ENCODE measurements at places on chromosomes 16 and 17.
A peak's percentile ranks its signal among the peaks of the same experiment; 100 is the strongest.

DNA sequence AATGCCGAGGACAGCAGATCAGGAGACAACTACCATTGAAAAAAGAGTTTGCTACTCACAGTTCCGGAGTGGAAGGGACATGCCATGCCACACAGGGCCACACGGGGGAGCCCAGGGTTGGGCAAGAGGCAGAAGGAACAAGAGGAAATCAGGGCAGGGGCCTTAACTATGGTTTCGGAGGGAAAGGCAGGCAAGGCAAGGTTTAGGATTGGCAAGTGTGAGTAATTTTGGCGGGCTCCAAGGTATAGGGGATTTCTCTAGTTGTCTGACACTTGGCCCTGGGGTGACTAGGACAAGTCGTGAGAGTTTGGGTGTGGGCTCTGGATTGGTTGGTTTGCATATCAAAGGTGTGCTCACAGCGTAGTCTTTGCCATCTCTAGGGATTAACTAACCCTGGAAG is 27.0 kb upstream of the NTN1 start:
- no peak overlapping the region for H3K27ac ChIP-seq
- H3K4me1 ChIP-seq: peaks cover 6% of the 10 kb centered on the region
- peak; percentile 42 for DNase-seq
- no peaks in the 10 kb centered on the region for H3K36me3 ChIP-seq

DNA sequence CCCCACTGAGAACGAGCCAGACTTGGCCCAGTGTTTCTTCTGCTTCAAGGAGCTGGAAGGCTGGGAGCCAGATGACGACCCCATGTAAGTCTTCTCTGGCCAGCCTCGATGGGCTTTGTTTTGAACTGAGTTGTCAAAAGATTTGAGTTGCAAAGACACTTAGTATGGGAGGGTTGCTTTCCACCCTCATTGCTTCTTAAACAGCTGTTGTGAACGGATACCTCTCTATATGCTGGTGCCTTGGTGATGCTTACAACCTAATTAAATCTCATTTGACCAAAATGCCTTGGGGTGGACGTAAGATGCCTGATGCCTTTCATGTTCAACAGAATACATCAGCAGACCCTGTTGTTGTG is 631 bp downstream of the BIRC5 start:
- no peak overlapping the region for H3K4me3 ChIP-seq
- no peak for DNase-seq
- H3K27me3 ChIP-seq: no peaks in the 10 kb centered on the region
- H3K4me1 ChIP-seq: peaks cover 6% of the 10 kb centered on the region

- peaks cover 46% of the 10 kb centered on the region for H3K4me1 ChIP-seq
- peak overlapping the region; percentile 72 for H3K27ac ChIP-seq
Observed at GRCh38 chr17:39198186-39198566, 707 bp upstream of the CACNB1 start.

DNA sequence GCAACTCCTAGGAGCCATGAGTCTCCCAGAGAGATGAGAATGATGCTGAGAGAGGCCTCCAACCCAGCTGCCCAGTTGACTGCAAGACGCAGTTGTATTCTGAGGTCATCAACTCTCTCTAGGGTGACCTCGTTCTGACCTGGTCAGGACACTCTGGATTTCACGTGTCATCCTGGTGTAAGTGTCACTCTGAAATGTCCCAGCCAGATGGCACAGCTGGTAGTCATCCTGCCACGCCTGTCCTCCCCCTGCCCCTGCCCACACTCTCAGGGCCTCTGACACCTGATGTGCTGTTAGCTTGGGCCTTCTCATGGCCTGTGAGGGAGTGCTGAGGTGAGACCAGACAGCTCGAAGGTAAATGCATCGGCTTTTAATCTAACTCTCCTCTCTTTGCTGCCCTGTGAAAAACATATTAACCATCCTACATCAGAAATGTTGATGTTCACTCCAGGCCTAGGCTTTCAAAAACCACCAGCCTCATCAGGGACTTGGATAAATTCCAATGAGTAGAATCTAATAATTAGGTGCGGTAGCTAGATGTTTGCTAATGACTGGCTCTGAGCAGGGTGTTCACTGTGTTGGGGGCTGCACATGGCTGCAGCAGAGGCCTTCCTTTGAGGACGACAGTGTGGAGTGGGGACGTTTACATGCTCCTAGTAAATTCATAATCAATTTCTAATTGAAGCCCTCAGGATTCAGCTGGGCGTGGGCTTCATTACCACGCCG is 13.8 kb downstream of the MLYCD start:
- H3K27me3 ChIP-seq: no peaks in the 10 kb centered on the region
- H3K27ac ChIP-seq: no peak overlapping the region
- H3K36me3 ChIP-seq: peaks cover 76% of the 10 kb centered on the region
- H3K4me1 ChIP-seq: no peaks in the 10 kb centered on the region
- no peak overlapping the region for H3K4me3 ChIP-seq

GRCh38 chr16:3129137-3130131 is 5.4 kb upstream of the ZNF213 start:
- H3K4me3 ChIP-seq: peak overlapping the region; percentile 69
- H3K27me3 ChIP-seq: no peaks in the 10 kb centered on the region
- peak overlapping the region; percentile 72 for H3K27ac ChIP-seq
- DNase-seq: peak; percentile 92

DNA sequence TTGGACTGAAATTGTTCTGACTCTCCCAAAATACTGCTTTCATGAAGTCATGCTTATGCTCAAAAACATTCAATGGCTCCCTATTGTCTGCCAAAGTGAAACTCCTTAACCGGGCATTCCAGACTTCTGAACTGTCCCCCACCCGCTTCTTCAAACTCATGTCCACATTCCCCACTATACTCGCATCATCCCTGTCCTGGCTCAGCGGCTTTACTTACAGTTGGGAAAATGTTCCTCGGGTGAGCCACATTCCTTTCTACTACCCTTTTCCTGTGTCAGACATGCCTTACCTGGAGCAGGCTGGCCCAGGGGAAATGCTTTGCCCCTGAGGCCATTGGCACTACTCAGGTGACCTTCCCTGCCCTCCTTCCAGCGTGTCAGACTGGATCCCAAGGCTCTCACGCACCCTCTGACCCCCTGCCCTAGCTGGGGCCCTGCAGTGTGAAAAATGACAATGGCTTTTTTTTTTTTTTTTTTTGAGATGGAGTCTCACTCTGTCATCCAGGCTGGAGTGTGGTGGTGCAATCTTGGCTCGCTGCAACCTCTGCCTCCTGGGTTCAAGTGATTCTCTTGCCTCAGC is 5.3 kb downstream of the CYGB start:
- H3K36me3 ChIP-seq: no peaks in the 10 kb centered on the region
- peaks cover 30% of the 10 kb centered on the region for H3K4me1 ChIP-seq
- peak; percentile 1 for DNase-seq
- H3K27ac ChIP-seq: no peak overlapping the region
- H3K27me3 ChIP-seq: no peaks in the 10 kb centered on the region

GRCh38 chr16:84105948-84106740 is 10.6 kb downstream of the MBTPS1 start:
- H3K27me3 ChIP-seq: no peaks in the 10 kb centered on the region
- peak overlapping the region; percentile 9 for H3K27ac ChIP-seq
- DNase-seq: no peak
- peaks cover 34% of the 10 kb centered on the region for H3K36me3 ChIP-seq

DNA sequence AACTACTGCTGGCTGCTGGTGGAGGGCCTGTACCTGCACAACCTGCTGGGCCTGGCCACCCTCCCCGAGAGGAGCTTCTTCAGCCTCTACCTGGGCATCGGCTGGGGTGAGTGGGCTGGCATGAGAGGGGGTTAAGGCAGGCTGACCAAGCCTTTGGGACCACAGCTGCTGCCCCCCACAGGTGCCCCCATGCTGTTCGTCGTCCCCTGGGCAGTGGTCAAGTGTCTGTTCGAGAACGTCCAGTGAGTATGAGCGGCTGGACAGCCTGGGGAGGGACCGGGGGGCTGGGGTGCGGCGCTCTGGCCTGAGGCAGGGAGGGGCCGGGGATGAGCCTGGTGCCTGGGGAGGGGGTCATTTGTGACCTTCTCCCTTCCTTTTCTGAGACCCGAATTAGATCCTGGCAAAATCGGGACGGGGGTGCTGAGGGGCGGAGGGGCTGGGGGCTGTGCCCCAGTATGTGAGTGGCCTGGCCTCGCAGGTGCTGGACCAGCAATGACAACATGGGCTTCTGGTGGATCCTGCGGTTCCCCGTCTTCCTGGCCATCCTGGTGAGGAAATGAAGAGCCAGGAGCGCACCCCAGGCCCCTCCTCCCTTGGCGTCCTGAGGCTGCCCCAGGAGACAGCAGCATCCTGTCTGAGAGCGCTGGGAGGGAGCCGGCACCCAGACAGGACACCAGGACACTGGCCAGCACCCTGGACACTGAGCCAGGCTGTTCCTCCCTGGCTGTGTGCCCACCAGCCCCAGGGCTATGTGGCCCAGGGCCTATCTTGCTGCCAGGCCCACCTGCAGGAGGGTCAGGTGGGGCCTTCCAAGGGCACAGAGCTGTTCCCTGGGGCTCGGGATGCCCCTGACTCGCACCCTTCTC is 8.0 kb downstream of the GCGR start:
- no peaks in the 10 kb centered on the region for H3K36me3 ChIP-seq
- DNase-seq: no peak
- H3K27me3 ChIP-seq: no peaks in the 10 kb centered on the region
- no peak overlapping the region for H3K4me3 ChIP-seq

Measured in naive thymus-derived CD4-positive, alpha-beta T cell (primary cell).